ENCODE measurements at places on chromosomes 6 and 20.

- peak; percentile 57 for DNase-seq
Observed at GRCh38 chr20:32521780-32522525, 63.2 kb downstream of the NOL4L start.

DNA sequence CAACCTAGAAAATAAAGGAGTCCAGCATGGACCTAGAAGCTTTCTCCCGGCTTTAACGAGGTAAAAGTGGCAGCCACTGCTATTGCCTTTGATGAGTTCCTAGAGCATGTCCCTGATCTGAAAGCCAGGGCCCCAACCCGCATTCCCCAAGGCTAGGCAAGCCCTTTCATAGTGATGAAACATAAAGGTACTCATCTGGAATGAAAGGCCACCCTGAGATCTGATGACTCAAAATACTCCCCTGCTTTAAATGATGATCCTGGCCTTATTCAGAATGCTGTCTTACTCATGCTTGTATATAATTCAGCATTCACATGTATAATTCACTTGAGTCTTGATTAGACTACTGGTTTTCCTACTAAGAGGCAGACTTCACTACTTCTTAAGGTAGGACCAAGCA lies 21.3 kb downstream of the TTPAL start:
- DNase-seq: no peak

DNA sequence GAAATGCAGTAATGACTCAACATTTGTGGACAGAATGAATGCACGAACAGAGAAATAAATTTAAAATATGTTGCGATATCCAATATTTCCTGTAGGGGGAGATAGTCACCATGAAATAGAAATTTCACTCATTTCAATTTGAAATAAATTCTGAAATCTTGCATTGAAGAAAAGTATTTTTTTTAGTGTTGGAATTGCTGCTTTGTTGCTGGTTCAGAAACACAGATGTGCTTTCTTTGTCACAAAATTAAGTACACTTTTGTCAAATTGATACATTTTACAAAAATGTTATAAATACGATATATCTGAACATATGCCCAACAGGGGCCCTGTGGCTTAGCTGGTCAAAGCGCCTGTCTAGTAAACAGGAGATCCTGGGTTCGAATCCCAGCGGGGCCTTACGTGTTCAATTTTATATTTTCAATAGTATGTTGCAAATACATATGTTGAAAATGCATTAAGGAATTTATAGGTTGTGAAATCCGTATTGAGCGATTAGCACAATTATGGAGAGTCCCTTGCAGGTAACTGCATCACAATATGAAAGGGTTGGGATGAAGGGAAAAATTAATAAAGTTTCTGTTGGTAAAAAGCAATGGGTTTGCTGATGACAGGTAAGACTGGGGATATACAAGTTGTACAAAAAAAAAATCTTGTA lies 85.4 kb upstream of the PRSS16 start:
- DNase-seq: no peak

DNA sequence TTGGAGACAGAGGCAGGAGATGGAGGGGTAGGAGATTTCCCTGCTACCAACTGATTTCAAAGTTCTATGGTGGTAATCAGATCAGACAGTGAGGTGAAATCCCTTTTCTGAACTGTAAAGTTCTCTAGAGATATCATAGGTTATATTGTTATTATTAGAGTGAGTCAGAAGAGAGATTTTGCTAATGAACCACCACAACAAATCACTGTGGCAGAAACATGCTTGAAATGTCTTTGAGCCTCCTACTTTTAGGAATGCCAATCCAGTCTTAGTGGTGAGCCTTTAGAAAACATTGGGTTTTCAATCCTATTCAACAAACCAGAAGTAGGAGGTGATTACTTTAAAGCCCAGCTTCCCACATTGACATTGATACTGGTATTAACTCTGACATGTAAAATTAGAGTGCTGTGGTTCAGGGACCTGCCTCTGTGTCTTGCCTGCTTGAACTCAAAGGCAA lies 136.7 kb upstream of the CNR1 start:
- DNase-seq: no peak

DNA sequence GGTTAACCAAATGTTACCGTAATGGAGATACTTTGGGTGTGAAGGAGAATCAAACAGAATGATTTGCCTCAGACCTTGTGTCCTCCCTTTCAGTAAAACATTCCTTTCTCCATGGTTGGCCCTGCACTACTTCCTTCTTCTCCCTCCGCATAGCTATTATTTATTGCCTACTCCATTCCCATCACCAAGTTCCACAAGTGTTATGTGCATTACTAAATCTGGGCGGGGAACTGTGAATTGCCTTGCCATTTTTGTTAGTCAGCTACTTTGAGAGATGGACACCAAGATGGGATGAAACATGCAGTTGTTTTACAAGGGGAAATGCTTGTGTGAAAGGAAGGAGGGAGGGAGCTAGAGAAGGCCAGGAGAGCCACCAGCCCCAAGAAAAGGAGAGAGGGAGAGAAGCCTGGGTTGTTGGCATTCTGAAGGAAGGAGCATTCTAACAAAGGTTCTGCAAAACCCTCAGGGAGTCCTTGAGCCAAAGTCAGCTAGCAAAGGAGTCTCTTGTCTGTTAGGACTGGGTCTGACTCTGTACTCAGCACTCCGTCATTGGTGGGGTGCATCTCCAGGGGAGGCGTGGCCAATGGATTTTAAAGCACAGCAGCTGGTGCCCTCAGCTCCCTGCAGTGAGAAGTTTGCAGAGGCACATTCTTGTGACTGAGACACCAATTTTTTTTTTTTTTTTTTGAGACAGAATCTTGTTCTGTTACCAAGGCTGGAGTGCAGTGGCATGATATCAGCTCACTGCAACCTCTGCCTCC lies 83.6 kb upstream of the CHD6 start:
- no peak for DNase-seq

- DNase-seq: no peak
Observed at GRCh38 chr20:19969507-19970255, 47.5 kb upstream of the NAA20 start.

DNA sequence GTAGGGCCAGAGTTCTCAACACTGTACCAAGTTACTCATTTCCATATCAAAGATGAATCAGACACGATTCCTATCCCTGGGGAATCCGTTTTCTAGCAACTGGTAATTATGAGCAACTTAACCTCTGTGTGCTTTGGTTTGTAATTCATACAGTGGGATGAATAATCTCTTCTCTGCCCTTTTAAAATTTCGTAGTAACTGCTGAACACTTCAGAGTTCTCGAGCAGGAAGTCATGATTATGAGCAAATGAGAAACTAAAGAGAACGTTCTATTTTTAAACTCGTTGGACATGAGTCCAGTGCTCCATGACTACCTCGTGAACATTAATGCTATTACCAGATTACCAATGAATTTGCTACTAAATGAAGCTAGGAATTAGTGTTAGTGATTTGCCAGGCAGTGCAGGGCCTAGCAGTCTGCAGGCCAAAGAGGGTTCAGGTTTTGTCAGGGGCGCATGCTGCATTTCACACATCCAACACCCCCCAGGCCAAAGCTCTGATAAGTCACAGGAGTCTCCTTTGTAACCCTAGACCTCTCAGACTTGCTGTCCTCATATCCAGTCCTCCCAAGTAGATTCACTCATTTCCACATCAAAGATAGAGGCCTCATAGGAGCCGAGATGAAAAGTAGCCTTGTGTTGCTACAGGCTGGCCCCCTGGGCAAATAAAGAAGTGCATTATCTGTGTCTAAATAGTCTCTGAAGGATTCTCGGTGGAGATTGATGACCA lies 45.8 kb upstream of the VSTM2L start:
- no peak for DNase-seq

Measured in stimulated activated CD8-positive, alpha-beta memory T cell treated with anti-CD3 and anti-CD28 coated beads, Interleukin-7, amount 100 ng/mL, for 1 hour (primary cell).